Stimulated activated CD4-positive, alpha-beta T cell treated with anti-CD3 and anti-CD28 coated beads, Interleukin-15, amount 100 ng/mL, for 1 hour (primary cell): ENCODE measurements at places on chromosomes 5 and 9.

- DNase-seq = no peak
Observed at GRCh38 chr5:44603496-44604272, 205.1 kb upstream of the MRPS30 start.

- no peak for DNase-seq
Observed at GRCh38 chr5:164505791-164506190, 1000.4 kb downstream of the MAT2B start.

GRCh38 chr9:115250621-115251032 is 132.7 kb upstream of the TNC start:
- DNase-seq = no peak

- peak; percentile 39 for DNase-seq
Observed at GRCh38 chr5:32489791-32490562, 45.4 kb upstream of the ZFR start.

DNA sequence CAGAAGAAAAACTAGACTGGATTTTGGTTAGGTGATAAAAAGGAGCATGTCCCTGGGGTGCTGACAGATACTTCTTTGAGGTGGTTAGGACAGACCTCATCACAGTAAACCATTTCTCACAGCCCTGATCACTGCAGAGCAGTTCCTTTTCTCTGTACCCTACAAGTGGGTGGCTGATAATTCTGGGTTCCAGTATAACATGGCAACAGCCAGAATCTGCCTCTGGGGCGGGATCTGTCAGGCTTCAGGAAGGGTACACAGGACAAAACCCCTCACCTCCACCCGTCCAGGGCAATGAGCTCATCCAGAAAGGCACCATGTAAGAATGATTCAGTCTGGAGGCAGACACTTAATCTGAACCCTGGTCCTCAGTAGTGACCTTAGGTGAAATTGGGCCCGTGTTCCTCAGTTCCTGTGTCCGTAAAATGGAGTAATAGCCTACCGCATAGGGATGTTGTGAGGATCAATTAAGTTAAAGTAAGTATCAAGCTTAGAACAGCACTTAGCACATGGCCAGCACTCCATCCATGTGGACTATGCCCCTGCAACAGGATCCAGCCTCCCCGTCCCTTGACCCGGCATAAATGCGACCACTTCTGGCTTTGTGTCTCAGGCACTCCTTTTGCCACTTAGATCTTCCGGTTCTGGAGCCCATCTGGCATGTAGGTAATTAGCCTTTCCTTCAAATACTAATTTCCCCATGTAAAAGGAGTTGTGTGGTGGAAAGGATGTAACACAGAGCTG is 129.2 kb downstream of the LHFPL2 start:
- no peak for DNase-seq

DNA sequence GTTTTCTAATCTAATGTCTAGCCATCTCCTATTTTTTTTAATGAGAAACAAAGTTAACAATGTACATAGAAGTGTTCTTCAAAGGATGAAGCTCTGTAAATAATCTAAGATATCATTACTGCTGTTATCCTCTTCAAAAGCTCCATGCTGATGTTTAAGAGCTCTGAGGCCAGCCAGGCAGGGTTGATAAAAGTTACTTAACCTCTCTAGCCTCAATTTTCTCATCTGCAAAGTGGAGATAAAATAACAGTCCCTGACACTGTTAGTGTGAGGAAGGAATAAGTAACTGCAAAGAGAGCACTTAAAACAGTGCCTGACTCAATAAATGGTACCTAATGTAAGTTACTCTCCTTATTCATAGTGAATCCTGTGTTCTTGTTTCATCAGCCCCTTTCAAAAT is 60.1 kb downstream of the LHFPL2 start:
- DNase-seq = no peak

DNA sequence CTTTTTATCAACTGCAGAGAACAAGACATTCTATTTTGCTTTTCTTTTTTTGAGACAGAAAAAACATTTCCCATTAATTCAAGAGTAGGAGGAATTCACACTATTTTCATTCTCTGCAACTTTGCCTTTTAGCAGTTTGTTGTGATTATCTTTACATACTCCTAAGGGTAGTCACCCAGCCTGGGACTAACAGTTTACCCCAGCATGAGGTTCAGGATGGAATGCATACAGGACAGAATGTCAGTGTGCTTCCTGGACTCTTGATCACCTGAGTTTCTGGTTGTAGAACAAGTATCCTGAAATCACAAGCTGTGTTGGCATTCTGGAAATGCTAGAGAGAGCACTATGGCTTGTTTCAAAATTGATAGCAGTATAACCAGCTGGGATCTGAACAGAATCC is 368.1 kb downstream of the KIF4B start:
- no peak for DNase-seq

- DNase-seq = no peak
Observed at GRCh38 chr9:107632216-107632615, 142.6 kb upstream of the KLF4 start.

DNA sequence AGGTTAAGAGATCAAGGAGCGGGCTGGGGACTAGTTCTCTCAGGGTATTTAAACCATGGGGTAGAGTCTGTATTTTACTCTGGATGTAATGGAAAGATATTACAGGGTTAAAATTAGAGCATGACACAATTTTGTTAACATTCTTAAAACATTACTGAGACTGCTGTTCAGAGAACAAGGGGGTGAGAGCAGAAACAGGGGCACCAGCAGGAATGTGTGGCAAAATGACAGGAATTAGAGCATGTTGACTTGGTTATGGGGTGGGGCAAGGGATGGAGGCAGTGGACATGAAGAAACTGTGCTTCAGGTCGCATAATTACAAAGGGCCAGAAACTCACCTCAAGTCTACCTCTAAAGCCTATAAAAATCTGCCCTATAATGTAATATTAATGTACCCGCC is 75.0 kb downstream of the TMEM232 start:
- DNase-seq = no peak

GRCh38 chr5:160703547-160704189 is 148.3 kb downstream of the ATP10B start:
- no peak for DNase-seq

GRCh38 chr5:122126177-122126755 is 3.1 kb upstream of the ZNF474 start:
- DNase-seq = no peak

- DNase-seq = no peak
Observed at GRCh38 chr5:175309218-175309810, 134.7 kb downstream of the DRD1 start.

GRCh38 chr9:129414993-129415941 is 205.6 kb downstream of the C9orf50 start:
- DNase-seq = no peak

DNA sequence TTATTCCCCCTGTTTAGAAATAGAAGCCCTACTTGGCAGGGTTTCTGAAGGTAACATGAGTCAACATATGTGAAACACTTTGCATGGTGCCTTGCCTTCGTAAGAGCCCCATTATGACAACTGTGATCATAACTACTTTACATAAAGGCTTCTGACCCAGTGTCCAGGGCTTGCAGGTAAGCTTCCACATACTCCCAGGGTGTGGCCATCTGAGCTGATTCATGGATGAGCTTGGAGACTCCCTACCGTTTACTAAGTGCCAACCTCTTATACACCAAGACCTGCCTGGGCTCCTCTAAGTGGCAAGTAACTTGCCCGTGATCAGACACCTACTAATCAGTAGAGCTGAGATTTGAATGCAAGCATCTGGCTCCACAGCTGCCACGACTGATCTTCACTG is 62.8 kb upstream of the C5orf58 start:
- no peak for DNase-seq

- no peak for DNase-seq
Observed at GRCh38 chr5:83567741-83568140, 96.2 kb downstream of the VCAN start.

GRCh38 chr5:170164921-170165320 is 59.2 kb downstream of the FOXI1 start:
- no peak for DNase-seq

DNA sequence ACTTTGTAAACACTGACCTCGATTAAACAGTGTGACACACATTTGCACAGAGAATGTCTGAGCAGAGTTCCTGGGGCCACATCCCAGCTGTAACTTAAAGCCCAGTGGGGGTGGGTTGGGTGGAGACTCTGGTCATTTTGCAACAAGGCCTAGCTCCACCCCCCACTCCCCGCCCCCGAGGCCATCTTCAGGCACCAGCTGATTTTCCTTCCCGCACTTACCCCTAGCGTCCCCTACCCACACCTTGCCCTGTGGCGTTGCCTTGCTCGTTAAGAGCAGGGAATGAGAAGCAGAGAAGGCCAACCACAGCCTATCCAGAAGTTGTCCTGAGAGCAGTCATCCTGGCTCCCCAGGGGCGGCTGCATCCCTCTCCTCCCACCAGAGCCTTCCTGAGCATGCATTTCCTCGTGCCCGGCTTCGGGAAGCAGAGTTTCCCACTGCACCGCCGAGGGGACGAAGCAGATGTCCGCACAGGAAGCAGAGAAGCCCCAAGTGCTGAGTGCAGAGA is 101.7 kb upstream of the SARDH start:
- no peak for DNase-seq

GRCh38 chr5:159459132-159459627 is 128.9 kb upstream of the IL12B start:
- no peak for DNase-seq
